ENCODE measurements at places on chromosomes 12 and 14.

DNA sequence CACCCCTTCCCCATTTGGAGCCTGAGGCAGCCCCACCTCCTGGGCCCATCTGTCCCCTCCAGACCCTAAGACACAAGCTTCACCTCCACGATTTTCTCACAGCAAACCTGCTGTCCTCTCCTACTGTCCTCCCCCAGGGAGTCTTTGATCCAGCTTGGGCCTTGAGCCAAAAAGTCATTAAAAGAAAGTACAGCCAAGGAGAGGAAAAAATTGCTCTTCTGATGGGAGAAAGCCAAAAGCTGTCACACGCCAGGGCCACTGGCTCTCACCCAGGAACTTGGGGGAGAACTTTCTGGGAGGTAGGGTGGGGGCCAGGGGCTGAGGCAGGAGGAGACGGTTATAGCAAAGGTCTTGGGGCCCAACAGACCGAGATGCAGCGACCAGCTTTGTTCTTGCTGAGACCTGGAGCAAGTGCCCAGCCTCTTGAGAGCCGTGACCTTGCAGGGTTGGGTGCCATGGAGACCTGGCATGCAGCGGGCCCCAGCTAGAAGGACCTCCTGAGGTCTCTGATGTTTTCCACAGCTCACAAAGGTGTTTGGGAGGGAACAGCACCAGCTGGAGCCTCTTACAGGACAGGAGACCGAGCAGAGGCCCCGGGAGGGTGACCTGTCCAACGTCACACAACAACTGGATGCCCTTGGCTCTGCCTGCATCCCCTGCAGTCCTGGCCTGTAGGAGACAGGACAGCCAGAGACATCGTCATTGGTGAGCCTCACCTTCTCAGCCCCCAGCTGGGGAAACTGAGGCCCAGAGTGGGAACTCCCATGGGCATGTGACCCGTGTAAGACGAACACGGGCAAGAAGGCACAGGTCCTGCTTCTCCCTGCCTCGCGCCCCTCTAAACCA is 124.5 kb downstream of the CALM1 start:
- no peak for DNase-seq

- DNase-seq, result no peak
Observed at GRCh38 chr14:92651758-92652406, 96.5 kb downstream of the LGMN start.

DNA sequence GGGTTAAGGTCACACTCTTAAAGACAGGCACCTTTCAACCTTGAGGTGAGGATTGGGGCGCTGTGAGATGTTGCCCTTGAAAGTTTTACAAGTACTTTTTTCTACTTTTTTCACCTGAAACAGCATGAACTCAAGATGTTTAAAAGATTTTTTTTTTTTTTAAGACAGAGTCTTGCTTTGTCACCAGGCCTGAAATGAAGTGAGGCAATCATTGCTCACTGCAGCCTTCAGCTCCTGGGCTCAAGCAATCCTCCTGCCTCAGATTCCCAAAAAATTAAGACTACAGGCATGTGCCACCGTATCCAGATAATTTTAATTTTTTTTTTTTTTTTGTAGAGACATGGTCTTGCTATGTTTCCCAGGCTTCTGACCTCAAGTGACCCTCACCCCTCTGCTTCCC is 243.9 kb downstream of the DIO2 start:
- DNase-seq, result no peak

DNA sequence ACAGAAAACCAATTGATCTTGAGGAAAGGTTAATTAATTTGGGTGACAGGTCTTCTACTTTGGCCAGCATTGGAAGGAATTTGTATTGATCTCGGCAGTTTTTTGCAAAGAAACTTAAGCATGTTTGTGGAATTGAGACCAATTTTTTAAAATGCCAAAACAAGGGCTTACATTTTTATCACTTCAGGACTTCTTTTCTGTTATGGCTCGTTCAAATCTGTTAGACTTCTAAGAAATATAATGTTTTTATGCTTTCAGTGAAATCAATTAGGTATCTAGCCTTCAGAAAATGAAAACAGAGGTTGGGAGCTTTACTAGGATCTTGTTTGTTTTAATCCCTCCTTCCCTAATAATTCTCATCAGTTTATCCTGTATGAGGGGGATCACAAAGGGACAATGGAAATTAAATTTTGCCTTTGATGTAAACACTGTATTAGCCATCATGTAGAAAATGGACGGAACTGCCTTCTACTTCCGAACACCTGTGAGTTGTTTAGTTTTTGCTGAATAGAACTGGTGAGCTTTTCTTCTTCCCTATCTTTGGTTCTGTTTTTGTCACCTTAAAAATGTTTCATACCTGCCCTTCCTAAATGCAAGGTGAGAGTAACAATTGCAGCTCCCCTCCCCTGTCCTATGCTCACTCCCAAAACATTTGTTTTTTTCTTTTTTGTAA is 7.8 kb downstream of the FOXA1 start:
- no peak for DNase-seq

DNA sequence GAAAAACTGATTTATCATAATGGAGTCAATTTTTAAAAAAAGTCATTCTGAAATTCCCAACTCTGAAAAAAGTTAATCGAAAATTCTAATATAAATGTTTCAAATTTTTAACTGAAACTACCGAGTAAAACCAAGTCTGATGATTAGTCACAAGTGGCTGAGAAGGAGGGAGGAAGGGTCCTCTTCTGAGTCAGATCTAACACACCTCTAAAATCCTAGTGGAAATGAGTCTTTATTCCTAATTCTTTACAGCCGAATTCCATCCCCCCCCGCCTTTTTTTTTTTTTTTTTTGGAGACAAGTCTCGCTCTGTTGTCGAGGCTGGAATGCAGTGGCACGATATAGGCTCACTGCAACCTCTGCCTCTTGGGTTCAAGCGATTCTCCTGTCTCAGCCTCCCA is 37.9 kb downstream of the RAD9B start:
- DNase-seq, result no peak
